Amniotic stem cell (primary cell): ENCODE measurements at places on chromosomes 3 and 15.

DNA sequence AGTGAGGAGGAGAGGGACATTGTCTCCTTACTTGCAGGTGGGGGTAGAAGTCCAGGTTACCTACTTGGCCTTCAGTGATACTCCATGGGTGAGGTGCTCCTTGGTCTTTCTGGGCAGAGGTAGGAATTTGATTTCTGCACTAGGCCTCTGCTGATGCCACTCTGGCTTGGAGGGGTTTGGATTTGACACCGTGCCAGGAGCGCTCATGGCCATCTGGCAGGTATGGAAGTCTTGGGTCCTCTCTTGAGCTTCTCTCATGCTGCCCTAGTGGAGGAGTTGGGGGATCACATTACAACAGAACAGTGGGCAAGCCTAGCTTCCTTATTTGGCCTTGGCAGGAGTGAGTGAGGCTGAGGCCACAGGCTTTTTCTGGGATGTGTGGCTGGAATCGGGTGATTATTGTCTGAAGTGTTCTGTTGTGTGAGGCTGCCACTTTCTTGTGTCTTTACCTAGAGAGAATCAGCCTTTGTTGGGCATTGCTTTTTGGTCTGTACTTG lies 525.0 kb downstream of the GABRG3 start:
- DNase-seq, result no peak

- no peak for DNase-seq
Observed at GRCh38 chr15:43550527-43551363, 33.3 kb downstream of the MAP1A start.

- no peak for DNase-seq
Observed at GRCh38 chr3:69509288-69509687, 123.4 kb upstream of the FRMD4B start.

DNA sequence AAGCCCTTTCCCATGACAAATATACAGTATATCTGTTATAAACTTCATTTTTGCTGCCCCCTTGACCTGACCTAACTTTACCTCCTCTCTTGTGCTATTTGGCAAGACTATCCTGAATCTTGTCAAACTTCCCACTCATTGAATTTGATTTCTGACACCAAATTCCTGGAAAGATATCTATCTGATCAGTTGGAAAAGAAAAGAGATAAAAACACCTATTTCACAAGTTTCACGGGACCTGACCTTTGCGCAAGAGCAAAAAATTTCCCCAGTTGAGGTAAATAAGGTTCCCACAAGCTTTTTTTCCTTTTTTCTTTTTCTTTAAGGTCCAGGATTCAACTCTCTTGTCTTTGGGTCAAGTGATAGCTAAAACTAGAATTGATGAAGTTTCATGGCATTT lies 189.2 kb upstream of the LPP start:
- DNase-seq, result no peak

GRCh38 chr3:24494618-24495325 lies at the start of gene THRB:
Gene THRB (minus strand): TSS chr3:24494850.
- DNase-seq, result no peak

DNA sequence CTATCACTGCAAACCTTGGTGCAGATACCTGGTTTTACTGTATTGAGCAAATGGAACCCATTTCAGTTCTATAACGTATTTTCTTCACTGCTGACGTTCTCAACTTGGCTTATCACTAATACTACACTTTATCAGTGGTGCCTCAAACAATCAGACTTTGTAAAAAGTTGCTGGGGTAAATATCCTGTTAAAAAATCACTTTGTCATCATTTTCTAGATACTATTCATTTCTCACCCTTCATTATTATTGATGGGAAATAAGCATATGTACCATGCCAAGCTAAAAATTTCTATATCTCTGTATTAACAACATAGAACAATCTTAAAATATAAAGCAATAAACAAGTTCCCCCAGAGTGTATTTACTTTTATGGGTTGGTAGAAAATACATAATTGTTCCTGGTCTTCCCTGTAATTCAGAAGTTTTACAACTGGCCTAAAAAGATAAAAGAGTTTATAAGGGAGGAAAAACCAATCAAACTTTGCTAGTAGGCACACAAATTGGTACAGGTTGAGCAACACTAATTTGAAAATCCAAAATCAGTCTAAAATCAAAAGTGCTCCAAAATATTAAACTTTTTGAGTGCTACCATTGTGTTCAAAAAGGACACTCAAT lies 33.2 kb downstream of the CIP2A start:
- no peak for DNase-seq

- DNase-seq, result no peak
Observed at GRCh38 chr15:39690881-39691634, 91.6 kb downstream of the FSIP1 start.

GRCh38 chr15:88604381-88605188 lies 16.6 kb upstream of the AEN start:
- DNase-seq, result no peak

- DNase-seq, result no peak
Observed at GRCh38 chr15:33923446-33923845, 44.9 kb upstream of the CHRM5 start.
